ENCODE measurements at places on chromosomes 16 and 17. TPM values are rescaled to one million over a fixed set of nuclear protein-coding genes. Genes with fewer than 3 reads are reported as not detected.
A peak's percentile ranks its signal among the peaks of the same experiment; 100 is the strongest.

MYH3 gene
- 0.41 TPM for total RNA-seq

MYL4 gene
- total RNA-seq = 4.1 TPM

TP53TG3F gene
- total RNA-seq = not detected

TANC2 gene
- 124 TPM for total RNA-seq

OR4D1 gene
- under 0.01 TPM for total RNA-seq

MTSS2 gene
- total RNA-seq = 25.7 TPM

KRT28 gene
- total RNA-seq = not detected

ZSCAN10 gene
- not detected for total RNA-seq

DNA sequence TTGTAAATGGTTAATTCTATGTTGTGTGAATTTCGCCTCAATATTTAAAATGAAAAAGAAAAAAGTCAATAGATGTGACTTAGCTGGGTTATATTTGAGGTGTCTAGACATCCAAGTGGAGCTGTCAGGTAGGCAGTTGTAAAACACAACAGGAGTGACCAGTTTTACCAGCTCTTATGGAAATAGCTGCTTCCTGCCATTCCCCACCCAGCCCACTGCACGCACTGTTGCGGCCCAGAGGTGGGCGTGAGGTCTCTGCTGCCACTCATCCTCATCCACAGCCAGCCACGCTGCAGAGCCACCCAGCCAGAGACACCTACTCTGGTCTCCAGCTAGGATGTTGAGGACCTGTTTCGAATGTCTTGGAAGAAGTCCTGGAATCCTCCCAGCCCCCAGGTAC is 3.4 kb upstream of the CARD14 start:
- DNase-seq = no peak

GRCh38 chr16:783404-784161 is 4.6 kb downstream of the RPUSD1 start:
- no peak for DNase-seq

- DNase-seq = no peak
These were observed 7.8 kb downstream of the BFAR start for GRCh38 chr16:14640538-14640937.

GRCh38 chr17:79575229-79575628 is 35.6 kb downstream of the RBFOX3 start:
- no peak for DNase-seq

DNA sequence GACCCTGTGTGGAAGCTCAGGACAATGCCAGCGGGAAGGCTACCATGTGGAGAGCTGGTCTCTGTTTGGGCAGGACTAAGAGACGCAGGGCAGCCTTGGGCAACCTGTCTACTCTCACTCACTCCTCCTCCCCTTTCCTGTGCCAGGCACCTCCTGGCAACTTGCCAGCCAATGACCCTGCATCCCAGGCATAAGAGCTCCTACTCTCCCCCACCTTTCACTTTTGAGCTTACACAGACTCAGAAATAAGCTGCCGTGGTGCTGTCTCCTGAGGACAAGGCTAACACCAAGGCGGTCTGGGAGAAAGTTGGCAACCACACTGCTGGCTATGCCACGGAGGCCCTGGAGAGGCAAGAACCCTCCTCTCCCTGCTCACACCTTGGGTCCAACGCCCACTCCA is 2.6 kb downstream of the HBM start:
- no peak for DNase-seq

- no peak for DNase-seq
These were observed 16.9 kb downstream of the TRIM25 start for GRCh38 chr17:56896968-56897359.

- DNase-seq = no peak
These were observed 869.5 kb upstream of the SOX9 start for GRCh38 chr17:71251276-71251675.

- peak; percentile 65 for DNase-seq
These were observed 88.8 kb downstream of the ZDHHC7 start for GRCh38 chr16:84922351-84923120.

GRCh38 chr17:8019665-8020650 is 17.5 kb downstream of the GUCY2D start:
- DNase-seq = no peak

DNA sequence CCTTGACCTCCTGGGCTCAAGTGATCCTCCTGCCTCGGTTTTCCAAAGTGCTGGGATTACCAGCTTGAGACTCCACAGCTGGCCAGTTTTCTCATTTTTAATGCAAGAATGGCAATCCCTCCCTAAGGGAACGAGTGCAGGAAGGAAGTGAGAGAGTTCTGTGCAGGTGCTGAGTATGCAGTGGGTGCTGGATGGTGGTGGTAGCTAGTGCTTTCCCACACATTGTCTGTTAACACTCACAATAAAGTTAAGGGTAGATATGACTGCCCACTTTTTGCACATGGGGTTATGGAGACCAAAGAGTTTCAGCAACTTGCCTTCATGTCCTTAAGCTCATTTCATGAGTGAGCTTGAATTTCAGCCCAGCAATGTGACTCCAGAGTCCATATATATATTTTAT is 18.5 kb downstream of the RGS9 start:
- DNase-seq = no peak

- no peak for DNase-seq
These were observed 175.5 kb downstream of the SLC39A11 start for GRCh38 chr17:72916991-72917390.

DNA sequence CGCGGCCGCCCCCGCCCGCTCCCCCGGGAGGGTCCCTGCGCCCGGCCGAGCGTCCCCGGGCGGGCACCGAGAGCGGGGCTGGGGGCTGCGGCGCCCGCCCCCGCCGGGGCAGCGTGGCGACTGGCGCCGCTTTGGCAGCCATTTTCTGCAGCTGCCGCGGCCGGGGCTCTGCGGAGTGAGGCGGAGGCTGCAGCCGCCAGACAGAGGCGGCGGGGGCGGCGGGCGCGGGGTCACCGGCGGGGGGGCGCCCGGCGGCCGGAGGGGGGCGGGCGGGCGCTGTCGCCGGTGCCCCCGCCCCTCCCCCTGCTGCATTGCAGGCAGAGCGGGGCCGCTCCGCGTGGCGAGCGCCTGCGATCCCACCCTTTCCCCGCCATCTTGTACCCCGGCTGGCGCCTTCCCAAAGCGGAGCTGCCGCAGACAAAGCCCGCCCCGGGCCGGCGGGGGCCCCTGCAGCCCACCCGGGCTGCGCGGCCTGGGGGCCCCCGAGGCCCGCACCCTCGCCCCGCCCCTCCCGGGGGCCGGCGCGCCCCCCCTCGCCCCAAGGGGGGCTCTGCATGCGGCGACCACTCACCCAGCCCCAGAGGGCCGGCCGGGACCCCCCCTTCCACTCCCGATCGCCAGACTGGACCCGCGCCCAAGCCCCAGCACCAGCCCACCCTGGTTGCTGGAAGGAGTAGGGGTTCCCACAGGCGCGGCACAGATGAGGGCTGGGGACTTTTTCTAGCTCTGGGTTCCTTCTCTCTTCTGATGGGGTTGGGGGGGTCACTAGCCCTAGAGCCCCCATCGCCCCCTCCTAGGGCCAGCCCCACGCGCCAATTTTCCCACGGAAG is 16.6 kb upstream of the CBX8 start:
- peak; percentile 71 for DNase-seq

DNA sequence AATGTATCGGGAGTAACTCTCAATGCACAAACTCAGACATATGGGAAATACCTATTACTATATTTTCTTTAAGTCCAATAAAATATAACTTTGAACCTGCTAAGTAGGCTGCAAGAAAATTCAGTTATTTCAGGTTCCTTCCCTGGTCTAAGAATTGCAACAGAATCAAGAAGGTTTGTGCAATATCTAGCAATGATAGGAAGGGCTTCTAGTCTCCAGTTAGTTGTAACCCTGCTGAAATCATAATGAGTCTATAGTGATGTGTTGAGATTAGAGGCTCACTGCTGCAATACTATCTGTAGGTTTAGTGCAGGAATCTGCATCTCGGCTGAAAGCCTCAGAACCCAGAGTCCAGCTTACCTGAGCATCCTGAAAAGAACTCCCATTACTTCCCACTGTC is 110.5 kb downstream of the PMP22 start:
- no peak for DNase-seq

DNA sequence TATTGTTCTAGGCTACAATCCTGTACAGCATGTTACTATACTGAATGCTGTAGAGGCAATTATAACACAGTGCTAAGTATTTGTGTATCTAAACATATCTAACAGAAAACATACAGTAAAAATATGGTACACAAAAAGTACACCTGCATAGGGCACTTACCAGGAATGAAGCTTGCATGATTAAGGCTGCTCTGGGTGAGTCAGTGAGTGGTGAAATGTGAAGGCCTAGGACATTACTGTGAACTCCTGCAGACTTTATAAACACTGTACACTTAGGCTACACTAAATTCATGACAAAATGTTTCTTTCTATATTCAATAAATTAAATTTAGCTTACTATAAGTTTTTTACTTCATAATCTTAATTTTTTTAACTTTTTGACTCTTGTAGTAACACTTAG is 37.1 kb downstream of the AMFR start:
- no peak for DNase-seq

GRCh38 chr17:14446825-14447224 is 145.9 kb downstream of the HS3ST3B1 start:
- no peak for DNase-seq

DNA sequence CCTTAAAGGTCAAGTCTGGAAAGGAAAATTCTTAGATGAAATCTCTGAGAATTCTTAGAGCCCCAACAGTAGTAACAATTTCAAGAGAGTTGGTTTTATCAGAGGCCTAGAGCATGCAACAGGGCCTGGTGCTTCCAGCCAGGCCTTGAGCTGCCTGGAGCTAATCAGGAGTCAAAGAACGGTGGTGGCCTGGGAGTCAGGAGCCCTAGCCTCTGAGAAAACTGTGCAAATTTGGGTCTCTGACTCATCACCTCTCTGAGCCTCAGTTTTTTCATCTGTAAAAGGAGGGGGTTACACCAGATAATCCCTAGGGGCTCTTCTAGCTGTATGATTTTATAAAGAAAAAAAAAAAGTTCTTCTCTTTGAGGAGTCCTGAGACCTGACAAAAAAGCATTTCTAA is 227.3 kb upstream of the RPL38 start:
- no peak for DNase-seq

- no peak for DNase-seq
These were observed at the start of gene DOC2A for GRCh38 chr16:30010844-30011713. TSS of gene DOC2A (minus strand) at chr16:30011027. CDS start at chr16:30010222, 805 bp downstream.

Measured in frontal cortex (tissue), 4 donors.